Naive B cell (primary cell): ENCODE measurements at places on chromosomes 16 and 17. TPM values are rescaled to one million over a fixed set of nuclear protein-coding genes. Genes with fewer than 3 reads are reported as not detected.
A peak's percentile ranks its signal among the peaks of the same experiment; 100 is the strongest.

VASN gene
- polyA plus RNA-seq: not detected

NSF gene
- polyA plus RNA-seq: 29.8 TPM

MT4 gene
- not detected for polyA plus RNA-seq

IGFALS gene
- polyA plus RNA-seq: not detected

GCGR gene
- not detected for polyA plus RNA-seq

TNFSF13 gene
- polyA plus RNA-seq: 32.2 TPM

GRCh38 chr16:85584819-85585282 lies 28.3 kb upstream of the GSE1 start:
- H3K27ac ChIP-seq: no peak overlapping the region
- no peaks in the 10 kb centered on the region for H3K27me3 ChIP-seq
- H3K36me3 ChIP-seq: no peaks in the 10 kb centered on the region

- peaks cover 24% of the 10 kb centered on the region for H3K36me3 ChIP-seq
- peak overlapping the region; percentile 36 for H3K27ac ChIP-seq
- no peaks in the 10 kb centered on the region for H3K27me3 ChIP-seq
- no peak overlapping the region for H3K4me3 ChIP-seq
Observed at GRCh38 chr16:17173281-17173680, 297.5 kb downstream of the XYLT1 start.

GRCh38 chr17:74605361-74605760 lies 13.3 kb upstream of the CD300LD start:
- H3K4me1 ChIP-seq: peaks cover 46% of the 10 kb centered on the region
- peaks cover 9% of the 10 kb centered on the region for H3K27me3 ChIP-seq
- DNase-seq: no peak
- H3K36me3 ChIP-seq: no peaks in the 10 kb centered on the region

DNA sequence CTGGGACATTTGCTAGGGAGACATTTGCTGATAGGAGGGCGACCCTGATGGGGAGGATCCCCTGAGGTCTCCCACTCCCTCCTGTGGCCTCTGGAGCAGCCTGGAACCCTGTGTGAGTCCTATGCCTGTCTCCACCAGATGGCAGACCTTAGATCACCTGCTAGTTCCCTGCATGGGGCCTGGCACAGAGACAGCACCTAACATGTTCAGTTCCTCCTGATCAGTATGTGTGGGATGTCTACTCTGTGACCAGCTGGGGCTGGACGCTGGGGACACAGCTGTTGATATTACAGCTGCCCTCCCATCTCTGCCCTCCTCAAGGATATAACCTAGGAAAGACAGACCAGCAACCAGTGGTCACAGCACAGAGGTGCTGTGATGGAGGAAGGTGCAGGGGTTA lies 1.1 kb upstream of the ADCY7 start:
- peaks cover 11% of the 10 kb centered on the region for H3K27me3 ChIP-seq
- H3K4me3 ChIP-seq: peak overlapping the region; percentile 46
- H3K4me1 ChIP-seq: peaks cover 40% of the 10 kb centered on the region
- peak overlapping the region; percentile 18 for H3K27ac ChIP-seq

- H3K36me3 ChIP-seq: no peaks in the 10 kb centered on the region
- no peak overlapping the region for H3K4me3 ChIP-seq
Observed at GRCh38 chr16:58451265-58451689, 48.7 kb upstream of the NDRG4 start.

GRCh38 chr17:42553161-42553818 lies 567 bp downstream of the HSD17B1 start:
- H3K27me3 ChIP-seq: no peaks in the 10 kb centered on the region
- peak overlapping the region; percentile 94 for H3K4me3 ChIP-seq
- DNase-seq: no peak
- H3K4me1 ChIP-seq: peaks cover 60% of the 10 kb centered on the region
- H3K27ac ChIP-seq: no peak overlapping the region

DNA sequence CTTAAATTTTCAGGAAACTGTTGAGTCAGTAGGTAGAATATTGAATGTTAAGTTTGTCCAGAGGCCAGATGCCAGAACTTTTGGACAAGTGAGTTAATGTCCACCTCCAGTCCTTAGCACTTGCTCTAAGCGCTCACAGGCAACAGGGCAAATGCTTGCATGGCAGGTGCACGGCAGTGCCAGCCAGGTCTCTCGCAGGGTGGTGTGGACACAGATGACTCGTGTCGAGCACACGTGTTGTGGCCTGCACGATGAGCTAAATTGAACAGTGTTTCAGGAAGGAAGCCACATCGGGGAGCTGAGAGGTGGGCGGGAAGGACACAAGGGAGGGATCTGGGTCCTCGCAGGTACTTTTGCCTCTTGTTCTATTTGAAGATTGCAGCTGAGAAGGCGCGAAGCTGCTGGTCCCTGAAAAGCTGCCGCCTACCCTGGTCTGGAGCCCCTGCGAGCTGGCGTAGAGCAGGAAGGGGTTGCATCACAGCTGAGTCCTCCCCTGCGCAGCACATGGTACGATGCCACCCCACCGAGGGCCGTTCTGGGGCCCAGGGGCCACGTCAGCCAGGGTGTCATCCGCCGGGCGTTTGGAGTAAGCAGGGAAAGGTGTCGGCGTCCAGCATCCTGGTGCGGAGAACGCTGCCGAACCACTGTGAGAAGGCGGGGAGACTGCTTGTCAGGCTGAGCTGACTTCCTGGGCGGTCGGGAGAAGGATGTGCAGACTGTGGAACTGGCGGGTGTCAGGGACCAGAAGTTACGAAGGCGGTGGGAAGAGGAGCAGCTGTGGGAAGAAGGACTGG lies 6.3 kb downstream of the RAB40C start:
- no peak overlapping the region for H3K27ac ChIP-seq
- no peak overlapping the region for H3K4me3 ChIP-seq
- H3K27me3 ChIP-seq: no peaks in the 10 kb centered on the region

DNA sequence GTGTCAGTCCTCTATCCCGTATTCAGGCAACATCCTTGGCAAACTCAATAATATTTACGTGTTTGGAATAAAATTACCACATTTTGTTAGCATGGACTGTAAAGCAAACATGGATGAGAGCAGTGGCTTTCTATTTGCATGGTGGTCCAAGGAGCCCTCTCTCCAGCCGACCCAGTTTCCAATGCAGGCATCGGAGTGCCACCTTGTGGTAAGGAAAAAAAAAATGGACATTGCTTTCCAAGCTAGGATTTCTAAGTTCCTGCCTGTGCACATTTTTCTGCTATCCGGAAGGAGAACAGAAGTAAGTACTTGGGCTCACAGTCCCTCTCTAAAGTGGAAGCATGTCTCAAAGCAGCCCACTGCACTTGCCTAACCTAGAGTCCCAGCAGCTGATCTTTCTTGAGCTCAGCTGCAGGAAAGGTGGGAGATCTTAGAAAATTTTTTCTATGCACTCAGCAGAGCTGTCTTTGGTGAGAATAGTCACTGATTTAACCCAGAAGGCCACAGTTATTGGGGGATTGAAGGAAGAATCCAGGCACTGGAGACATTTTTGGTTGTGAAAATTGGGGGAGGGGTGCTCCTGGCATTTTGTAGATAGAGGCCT lies 46.0 kb upstream of the ERCC4 start:
- no peaks in the 10 kb centered on the region for H3K36me3 ChIP-seq
- no peak overlapping the region for H3K4me3 ChIP-seq
- no peak for DNase-seq
- peaks cover 24% of the 10 kb centered on the region for H3K27me3 ChIP-seq

GRCh38 chr17:21304091-21304490 lies 19.6 kb downstream of the MAP2K3 start:
- H3K36me3 ChIP-seq: peaks cover 29% of the 10 kb centered on the region
- H3K27me3 ChIP-seq: no peaks in the 10 kb centered on the region
- no peak overlapping the region for H3K4me3 ChIP-seq
- DNase-seq: no peak
- no peaks in the 10 kb centered on the region for H3K4me1 ChIP-seq
